Stimulated activated CD8-positive, alpha-beta memory T cell treated with anti-CD3 and anti-CD28 coated beads, Interleukin-2, amount 100 ng/mL, for 1 hour (primary cell): ENCODE measurements at places on chromosomes 4 and X.

DNA sequence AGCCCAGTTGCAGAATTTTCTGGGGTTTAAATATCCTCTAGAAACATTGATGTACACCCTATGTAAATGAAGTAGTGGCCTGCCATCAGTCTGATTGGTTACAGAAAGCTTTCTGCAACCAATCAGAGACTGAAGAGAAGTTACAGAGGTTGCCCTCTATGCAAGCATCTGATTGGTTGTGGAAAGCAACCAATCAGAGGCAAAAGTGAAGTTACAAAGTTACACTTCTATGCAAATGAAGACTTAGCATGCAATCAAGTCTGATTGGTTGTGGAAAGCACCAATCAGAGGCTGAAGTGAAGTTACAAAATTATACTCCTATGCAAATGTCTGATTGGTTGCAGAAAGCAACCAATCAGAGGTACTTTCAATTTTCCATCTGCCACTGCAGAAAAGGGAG, 51.9 kb upstream of the USP9X start:
- no peak for DNase-seq

GRCh38 chr4:1349359-1350168, 2.6 kb downstream of the UVSSA start:
- DNase-seq = no peak

DNA sequence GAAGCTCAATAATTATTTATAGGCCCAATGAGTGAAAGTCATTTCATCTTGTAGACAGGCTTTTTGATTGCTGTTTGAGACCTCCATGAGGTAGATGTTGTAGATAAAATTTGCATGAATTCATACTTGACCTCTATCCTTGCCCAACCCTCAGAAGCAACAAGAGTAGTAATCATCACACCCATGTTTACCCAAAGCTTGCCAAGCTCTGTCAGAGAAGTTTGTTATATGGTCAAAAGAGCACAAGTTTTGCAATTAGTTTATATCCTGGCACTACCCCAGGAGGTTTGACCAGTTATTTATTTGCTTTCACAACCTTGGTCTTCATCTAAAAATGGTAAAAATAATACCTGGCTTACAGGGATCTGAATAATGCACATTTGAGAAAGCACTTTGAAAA, 20.7 kb downstream of the ADH7 start:
- DNase-seq = no peak

DNA sequence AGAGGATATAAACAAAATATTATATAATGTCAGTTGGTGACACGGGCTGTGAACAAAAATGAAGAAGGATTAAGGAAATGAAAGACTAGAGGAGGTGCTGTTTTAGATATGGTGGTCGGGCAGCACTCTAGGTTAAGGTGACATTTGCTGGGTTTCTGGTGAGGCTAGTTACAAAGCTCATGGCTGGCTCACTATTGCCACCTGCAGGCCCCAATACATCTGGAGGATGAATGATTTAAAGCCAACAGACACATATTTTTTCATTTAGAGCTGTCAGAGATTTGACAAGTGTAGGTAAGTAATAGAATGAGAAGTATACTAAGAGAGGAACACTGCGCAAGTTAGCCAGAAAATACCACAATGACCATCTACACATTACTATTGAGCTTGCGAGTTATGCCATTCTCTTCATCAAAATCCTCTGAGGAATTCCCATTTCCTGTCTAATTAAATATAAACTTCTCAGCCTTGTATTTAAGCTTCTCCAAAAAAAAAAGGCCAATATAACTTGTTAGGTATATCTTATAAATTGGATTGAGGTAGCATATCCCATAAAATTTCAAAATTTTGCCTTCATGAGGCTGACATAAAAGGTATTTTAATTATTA, 6.4 kb upstream of the FGG start:
- DNase-seq = no peak

- no peak for DNase-seq
Measured at GRCh38 chr4:127832585-127832984, 48.1 kb upstream of the PLK4 start.

DNA sequence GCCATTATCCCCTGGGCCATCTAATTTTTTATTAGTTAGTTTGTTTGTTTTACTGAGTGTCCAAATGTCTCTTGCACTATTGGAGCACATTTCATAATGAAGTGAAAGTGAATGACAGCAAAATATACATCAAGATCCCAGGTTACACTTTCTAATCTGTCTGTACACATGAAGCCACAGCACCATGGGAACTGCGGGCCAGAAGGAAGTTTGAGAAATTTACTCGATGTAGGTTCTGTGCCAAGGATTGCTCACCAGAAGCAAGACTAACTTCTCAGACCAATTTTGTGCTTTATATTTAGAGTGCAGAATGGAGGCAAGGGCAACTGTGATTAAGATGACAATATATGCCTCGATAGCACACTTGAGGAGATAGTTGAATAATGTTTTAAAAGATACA, 258.0 kb downstream of the COL25A1 start:
- no peak for DNase-seq

GRCh38 chr4:181138116-181138515, 1105.1 kb upstream of the TENM3 start:
- DNase-seq = no peak

GRCh38 chr4:16294455-16294854, 68.2 kb upstream of the TAPT1 start:
- no peak for DNase-seq

GRCh38 chr4:159227984-159228383, 125.1 kb downstream of the RAPGEF2 start:
- no peak for DNase-seq

GRCh38 chr4:113563691-113564378, 197.7 kb downstream of the CAMK2D start:
- no peak for DNase-seq

DNA sequence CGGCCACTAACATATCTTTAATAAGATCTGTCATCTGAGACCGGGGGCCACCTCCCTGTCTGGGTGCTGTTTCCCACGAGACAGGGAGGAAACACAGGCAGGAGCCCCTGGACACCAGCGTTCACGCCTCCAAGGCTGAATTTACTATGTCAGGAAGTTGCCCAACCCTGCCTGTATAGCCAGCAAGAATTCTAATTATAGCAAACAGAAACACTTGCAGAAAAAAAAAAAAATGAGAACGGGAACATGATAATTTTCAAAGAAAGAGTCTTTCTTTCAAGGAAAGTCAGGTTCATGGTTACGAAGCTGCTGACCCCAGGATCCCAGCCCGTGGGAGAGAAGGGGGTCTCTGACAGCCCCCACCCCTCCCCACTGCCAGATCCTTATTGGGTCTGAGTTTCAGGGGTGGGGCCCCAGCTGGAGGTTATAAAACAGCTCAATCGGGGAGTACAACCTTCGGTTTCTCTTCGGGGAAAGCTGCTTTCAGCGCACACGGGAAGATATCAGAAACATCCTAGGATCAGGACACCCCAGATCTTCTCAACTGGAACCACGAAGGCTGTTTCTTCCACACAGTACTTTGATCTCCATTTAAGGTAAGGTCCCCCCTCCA, at the start of gene IL3RA:
Gene IL3RA (plus strand): TSS at position 455 of the 613 bp plus-strand sequence. CDS start 4,981 bp downstream, outside the sequence.
- DNase-seq = no peak

- DNase-seq = no peak
Measured at GRCh38 chr4:73392936-73393335, 11.2 kb upstream of the ALB start.

- no peak for DNase-seq
Measured at GRCh38 chr4:85761803-85762528, 287.0 kb downstream of the ARHGAP24 start.

GRCh38 chrX:104270212-104270611, 15.5 kb upstream of the ESX1 start:
- no peak for DNase-seq

- no peak for DNase-seq
Measured at GRCh38 chr4:28799696-28800095, 1920.5 kb upstream of the PCDH7 start.

- DNase-seq = no peak
Measured at GRCh38 chr4:186820391-186820891, 96.8 kb upstream of the FAT1 start.

- no peak for DNase-seq
Measured at GRCh38 chrX:125742811-125743210, 423.1 kb downstream of the TEX13C start.

GRCh38 chrX:465418-466215, 78.9 kb upstream of the PPP2R3B start:
- DNase-seq = no peak

DNA sequence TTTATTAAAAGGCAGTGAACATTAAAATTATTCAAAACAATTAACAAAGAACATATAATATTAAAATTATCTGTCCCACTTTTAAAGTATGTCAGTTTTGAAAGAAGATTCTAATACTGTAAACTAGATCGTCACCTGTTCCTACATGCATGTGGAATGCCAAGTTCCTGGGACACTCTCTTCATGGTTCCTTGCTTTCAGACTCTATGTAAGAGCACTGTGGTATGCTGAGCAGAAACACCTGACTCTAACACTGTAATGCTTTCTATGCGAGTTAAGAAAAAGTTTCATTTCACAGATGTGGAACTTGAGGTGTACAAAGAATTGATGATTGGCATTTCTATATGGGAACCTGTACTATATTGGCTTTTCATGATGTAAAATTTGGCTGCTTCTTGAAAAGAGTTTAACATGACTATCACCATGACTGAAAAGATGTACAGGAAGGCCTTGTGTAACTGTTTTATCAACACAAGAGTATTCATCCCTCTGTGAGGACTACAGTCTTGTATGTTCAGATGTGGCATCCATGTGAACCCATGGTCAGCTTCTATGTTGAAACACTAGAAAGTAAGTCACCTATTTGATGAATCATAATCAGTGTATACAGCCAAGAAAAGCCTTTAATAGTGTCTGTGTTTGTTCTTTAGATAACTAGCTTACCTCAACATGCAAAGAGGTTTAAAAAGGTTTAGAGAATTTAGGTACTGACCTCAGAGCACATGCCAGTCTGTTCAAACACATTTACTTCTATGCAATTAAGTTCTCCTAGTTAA, 354.5 kb downstream of the ARHGAP24 start:
- DNase-seq = no peak

GRCh38 chrX:129746557-129747470, 8.0 kb downstream of the XPNPEP2 start:
- DNase-seq = no peak

DNA sequence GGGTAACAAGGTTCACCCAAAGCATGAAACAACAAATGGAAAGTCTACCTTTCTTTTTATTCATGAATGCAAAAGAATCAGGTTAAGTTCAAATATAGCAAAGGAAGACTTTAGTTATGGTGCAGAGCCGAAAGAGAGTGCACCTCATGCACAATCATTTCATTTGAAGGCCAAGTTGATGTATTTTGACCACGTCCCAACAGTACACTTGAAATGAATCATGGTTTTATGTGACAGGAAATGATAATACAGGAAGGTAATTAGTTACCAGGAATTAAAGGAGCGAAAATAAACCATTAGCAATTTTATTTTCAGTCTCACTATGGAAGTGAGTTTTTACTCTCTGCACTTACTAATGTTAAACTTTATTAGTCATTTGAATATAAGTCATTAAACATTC, 281.2 kb upstream of the DIAPH2 start:
- no peak for DNase-seq

DNA sequence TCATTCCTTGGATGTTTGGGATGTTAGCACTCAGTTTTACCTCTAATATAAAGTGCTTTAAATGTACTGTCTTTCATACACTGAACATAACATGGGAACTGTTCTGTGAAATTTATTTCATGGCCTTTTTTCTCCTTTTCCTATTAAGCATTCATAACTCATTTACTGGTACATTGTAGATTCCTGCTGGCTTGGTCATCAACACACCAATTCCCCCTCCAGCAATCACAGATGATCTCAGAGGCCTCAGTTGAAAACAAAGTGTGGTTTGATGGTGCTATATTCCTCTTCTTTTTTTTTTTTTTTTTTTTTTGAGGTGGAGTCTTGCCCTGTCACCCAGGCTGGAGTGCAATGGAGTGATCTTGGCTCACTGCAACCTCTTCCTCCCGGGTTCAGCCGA, 61.9 kb upstream of the FAM47B start:
- DNase-seq = no peak

DNA sequence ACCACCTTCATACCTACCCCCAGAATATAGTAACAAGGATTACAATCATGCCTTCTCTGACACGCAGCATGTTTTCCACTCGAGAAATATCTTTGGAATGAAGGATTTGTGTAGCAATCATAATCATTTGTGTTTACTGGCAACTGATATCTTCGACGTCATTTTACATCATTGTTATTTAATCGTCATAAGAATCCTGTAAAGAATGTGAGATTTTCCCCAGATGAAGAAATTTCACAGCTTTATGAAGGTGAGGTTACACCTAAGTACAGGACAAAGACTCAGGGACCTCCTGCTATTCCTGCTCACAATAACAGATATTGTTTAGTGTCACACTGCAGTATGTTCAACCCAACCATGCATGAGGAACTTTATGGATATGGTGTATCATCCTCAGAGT, 198.2 kb upstream of the LDB2 start:
- no peak for DNase-seq

- no peak for DNase-seq
Measured at GRCh38 chr4:55980725-55981124, 32.0 kb downstream of the CEP135 start.

DNA sequence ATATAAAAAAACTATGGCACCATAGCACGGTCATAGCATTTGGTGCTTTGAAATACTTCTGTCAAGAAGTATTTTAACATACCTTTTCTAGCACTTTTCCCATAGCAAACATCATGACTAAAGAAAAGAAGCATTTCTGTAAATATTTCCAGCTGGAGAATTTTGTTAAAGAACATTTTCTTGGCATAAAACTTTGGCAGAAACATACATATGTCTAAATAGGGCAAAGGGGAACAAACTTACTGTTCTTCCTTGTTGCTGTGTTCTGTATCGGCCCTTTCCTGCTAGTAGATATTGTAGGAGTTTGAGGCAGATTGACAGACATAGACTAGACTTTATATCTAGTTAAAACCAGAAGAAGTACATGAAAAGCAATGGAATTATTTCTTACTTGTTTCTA, 2368.5 kb downstream of the PCDH7 start:
- DNase-seq = no peak

GRCh38 chr4:185128272-185129119, 14.6 kb upstream of the SLC25A4 start:
- DNase-seq = no peak

- no peak for DNase-seq
Measured at GRCh38 chr4:158760866-158761265, 8.0 kb upstream of the FNIP2 start.

DNA sequence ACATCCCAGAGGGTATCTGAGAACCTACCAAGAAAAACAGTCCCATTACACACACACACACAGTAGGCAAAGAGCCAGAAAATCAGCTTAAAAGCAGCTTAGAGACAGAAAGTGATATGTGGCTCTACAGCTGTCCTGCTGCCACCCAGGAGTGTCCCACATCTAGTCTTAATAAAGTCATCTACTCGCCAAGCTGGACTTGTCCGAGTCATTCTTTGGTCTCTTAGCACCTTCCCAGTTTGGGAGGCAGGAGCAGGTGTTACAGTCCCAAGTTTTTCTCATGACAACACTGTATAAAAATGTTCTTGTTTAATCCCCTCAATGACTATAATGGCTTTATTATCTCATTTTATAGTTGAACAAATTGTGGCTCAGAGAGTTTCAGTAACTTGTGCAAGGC, 252.5 kb upstream of the CASK start:
- no peak for DNase-seq

GRCh38 chr4:142567620-142568451, 278.3 kb downstream of the INPP4B start:
- DNase-seq = no peak
